ENCODE measurements at places on chromosomes 12 and 14.

GRCh38 chr12:70449074-70449752 lies 83.1 kb downstream of the KCNMB4 start:
- no peak for DNase-seq

DNA sequence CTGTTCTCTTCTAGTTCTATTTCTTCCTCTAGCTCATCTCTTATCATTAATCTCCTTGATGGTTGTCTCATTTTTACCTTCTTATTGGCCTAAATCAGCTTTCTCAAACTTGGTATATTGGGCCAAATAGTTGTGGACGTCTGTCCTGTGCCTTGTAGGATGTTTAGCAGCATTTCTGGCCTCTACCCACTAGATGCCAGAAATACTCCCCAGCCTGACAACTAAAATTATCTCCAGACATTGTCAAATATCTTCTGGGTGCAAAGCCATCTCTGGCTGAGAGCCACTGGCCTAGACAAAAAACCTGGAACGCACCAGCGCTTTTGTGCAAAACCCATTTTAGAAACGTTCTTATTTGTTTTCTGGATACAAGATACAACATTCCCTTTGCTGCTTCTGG lies 38.8 kb upstream of the LRRC10 start:
- no peak for DNase-seq

- no peak for DNase-seq
These were observed 479 bp downstream of the KDM5A start for GRCh38 chr12:388541-389141.

GRCh38 chr12:80909370-80909769 lies 28.4 kb downstream of the LIN7A start:
- DNase-seq, result no peak

Data from NCI-H2029 treated with DMSO at 0.1 percent for 48 hours (cell line).